Thymus (tissue), 14 donors: ENCODE measurements at places on chromosomes 5 and 9.
A peak's percentile ranks its signal among the peaks of the same experiment; 100 is the strongest.

DNA sequence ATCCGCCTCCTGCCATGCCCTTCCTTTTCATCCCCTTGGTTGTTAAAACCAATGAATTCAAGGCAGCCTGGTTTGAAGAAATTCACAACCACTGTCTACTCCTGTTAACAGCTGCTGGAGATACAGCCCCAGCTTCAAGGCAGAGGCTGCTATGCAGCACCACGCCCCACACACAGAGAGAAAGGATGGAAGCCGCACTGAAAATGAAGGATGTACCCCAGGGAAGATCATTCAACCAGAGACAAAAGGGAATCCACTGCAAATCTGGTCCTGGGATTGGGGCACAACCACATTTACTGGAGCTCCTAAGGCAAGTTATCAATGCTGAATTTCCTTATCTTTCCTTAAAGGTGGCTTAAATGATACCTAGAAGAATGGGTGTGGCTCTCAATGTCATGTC lies 58.7 kb downstream of the DPYSL3 start:
- DNase-seq, result no peak
- H3K36me3 ChIP-seq, result no peaks in the 10 kb centered on the region
- H3K27ac ChIP-seq, result no peak overlapping the region
- peaks cover 39% of the 10 kb centered on the region for H3K27me3 ChIP-seq
- peaks cover 16% of the 10 kb centered on the region for H3K4me1 ChIP-seq
- H3K4me3 ChIP-seq, result no peak overlapping the region

DNA sequence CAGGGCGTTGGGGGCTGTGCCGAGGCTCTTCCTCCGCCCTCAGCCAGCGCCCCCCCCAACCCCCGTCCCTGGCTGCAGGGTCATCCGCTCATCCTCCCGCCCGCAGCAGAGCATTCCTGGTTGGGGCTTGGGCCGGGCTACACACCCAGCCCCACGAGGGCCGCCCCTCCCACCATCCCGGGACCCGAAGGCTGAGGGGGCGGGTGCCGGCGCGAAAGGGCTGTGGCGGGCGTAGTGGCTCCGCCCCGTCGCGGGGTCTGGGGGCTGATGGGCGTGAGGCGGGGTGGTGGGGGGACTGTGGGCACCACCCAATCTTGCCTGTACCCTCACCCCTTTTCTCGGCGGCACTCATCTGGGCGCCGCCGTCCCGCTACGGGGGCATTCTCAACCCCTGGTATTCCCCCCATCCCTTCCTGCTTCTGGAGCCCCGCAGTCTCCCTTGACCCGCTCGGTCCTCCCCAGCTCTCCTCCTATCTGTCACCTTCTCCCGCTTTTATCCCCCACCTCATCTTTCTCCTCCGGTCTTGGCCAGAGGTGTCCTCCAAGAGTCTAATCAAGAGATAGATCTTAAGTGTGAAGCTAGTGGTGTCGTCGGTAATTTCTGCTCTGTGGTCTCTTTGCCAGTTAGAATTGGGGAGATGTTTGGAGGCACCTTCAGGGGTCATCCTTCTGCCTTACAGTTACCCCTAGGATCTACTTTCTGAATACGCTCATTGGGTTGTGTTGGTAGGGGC lies 1.6 kb downstream of the FER start:
- DNase-seq, result no peak
- H3K27me3 ChIP-seq, result peaks cover 15% of the 10 kb centered on the region
- peak overlapping the region; percentile 36 for H3K27ac ChIP-seq
- H3K36me3 ChIP-seq, result no peaks in the 10 kb centered on the region

GRCh38 chr9:102106439-102106838 lies 368.0 kb upstream of the GRIN3A start:
- DNase-seq, result no peak
- H3K27ac ChIP-seq, result no peak overlapping the region
- no peak overlapping the region for H3K4me3 ChIP-seq
- no peaks in the 10 kb centered on the region for H3K4me1 ChIP-seq

- no peak overlapping the region for H3K27ac ChIP-seq
- H3K36me3 ChIP-seq, result peaks cover 7% of the 10 kb centered on the region
- no peaks in the 10 kb centered on the region for H3K27me3 ChIP-seq
- no peak for DNase-seq
- H3K4me3 ChIP-seq, result no peak overlapping the region
- no peaks in the 10 kb centered on the region for H3K4me1 ChIP-seq
Observed at GRCh38 chr9:91298311-91298710, 63.4 kb downstream of the AUH start.

DNA sequence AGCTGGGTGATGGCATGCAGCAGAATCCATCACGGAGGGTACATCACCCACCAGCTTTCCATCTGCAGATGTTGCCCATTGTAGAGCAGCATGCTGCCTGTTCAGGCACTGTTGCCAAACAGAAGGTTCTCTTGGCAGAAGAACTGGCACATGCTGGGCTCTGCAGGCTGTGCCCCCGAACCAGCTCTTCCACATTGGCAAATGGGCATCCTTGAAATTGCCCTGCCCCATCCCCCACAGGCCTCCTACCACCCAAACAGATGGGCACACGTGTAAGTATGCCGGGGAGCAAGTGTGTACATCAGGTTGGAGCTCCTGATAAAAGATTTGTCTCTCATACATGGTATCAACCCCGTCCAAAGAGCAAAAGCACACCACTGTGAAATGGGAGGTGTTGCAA lies 220.3 kb upstream of the TAS2R1 start:
- no peaks in the 10 kb centered on the region for H3K27me3 ChIP-seq
- H3K27ac ChIP-seq, result no peak overlapping the region
- no peak for DNase-seq
- no peak overlapping the region for H3K4me3 ChIP-seq
- H3K36me3 ChIP-seq, result no peaks in the 10 kb centered on the region

- H3K4me3 ChIP-seq, result no peak within 1 kb of the TSS
- no peaks in the 10 kb centered on the region for H3K36me3 ChIP-seq
Observed at GRCh38 chr9:24545847-24546522, at the start of gene IZUMO3. TSS of gene IZUMO3 (minus strand) at chr9:24545897. CDS start at chr9:24545649, 248 bp downstream.

GRCh38 chr5:58412932-58413331 lies 47.0 kb downstream of the PLK2 start:
- no peaks in the 10 kb centered on the region for H3K27me3 ChIP-seq
- DNase-seq, result no peak
- no peak overlapping the region for H3K4me3 ChIP-seq
- no peaks in the 10 kb centered on the region for H3K36me3 ChIP-seq

DNA sequence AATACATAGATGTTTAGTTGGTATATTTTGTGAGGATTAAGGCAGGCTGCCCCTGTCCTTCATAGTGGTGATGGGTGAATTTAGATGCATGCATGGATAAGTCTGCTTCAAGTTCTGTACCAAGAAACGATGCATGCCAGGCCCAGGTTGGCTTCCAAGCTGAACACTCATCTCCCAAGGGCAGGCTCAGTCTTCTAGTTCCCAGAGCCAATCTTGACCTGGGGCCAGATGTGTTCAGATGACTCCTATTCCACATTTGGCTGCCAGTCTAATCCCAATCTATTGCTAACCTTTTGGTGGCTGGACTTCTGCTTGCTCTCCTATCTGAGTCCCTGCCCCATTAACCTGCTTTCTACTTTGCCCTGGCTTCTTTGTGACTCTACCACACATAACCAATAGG lies 18.5 kb upstream of the SNAPC3 start:
- DNase-seq, result no peak
- no peaks in the 10 kb centered on the region for H3K27me3 ChIP-seq
- H3K4me1 ChIP-seq, result no peaks in the 10 kb centered on the region
- H3K36me3 ChIP-seq, result no peaks in the 10 kb centered on the region

- no peaks in the 10 kb centered on the region for H3K27me3 ChIP-seq
- no peak overlapping the region for H3K27ac ChIP-seq
- no peak overlapping the region for H3K4me3 ChIP-seq
- DNase-seq, result no peak
- H3K36me3 ChIP-seq, result no peaks in the 10 kb centered on the region
Observed at GRCh38 chr5:59522201-59522831, 371.2 kb downstream of the PDE4D start.

GRCh38 chr5:174937201-174938123 lies 213.1 kb downstream of the MSX2 start:
- no peak for DNase-seq
- no peaks in the 10 kb centered on the region for H3K36me3 ChIP-seq
- no peaks in the 10 kb centered on the region for H3K27me3 ChIP-seq
- H3K4me1 ChIP-seq, result no peaks in the 10 kb centered on the region
- no peak overlapping the region for H3K27ac ChIP-seq
- H3K4me3 ChIP-seq, result no peak overlapping the region

DNA sequence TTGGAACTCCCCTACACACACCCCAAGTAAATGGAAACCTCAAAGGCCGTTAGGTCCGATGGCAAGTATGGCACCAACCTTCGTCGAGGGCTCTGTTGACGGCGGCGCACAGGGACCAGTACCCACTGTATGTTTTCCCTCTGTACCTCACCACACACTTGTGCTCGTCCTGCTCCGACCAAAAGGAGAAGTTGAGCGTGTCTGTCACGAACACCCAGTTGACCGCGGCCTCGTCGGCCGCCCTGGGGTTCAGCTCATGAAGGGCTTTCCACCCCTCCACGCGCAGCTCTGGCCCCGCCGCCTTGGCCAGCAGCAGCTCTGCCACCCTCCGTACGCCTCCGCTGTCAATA lies 24.0 kb downstream of the HNRNPK start:
- peak overlapping the region; percentile 91 for H3K27ac ChIP-seq
- peak overlapping the region; percentile 96 for H3K4me3 ChIP-seq
- no peaks in the 10 kb centered on the region for H3K36me3 ChIP-seq

- H3K27me3 ChIP-seq, result no peaks in the 10 kb centered on the region
- no peak overlapping the region for H3K27ac ChIP-seq
- DNase-seq, result no peak
- no peak overlapping the region for H3K4me3 ChIP-seq
- H3K36me3 ChIP-seq, result no peaks in the 10 kb centered on the region
Observed at GRCh38 chr9:77735494-77735893, 87.4 kb upstream of the GNA14 start.

DNA sequence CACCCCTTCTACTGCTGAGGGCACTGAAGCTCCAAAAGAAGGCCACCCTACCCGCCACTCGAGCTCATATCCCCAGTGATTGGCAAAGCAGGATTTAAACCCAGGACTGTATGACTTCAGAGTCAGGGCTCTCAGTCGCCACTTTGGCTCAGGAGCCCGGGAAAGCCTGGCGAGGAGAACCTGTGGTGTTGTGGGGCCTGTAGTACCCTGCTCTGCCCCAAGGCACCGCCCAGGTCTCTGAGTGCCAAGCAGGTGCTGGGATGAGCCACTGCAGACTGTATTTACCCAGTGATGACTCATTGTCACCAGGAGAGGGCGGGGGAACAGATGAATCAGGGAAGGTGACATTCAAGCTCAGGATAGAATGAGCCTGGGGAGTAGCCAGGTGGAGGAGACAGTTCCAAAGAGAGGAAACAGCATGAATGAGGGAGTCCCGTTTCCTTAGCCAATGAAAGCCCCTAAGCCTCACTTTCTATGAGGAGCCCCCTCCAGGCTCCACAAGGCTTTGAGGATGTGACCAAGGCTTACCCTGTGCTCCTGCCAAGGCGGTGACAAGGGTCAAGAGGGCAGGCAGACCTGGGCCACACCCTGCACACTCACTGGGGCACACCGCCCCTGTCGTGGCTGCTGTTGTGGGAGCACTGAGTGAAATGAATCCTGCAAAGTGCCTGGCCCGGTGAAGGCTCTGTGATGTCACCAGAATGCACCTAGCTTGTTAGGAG lies 17.8 kb upstream of the DPM2 start:
- no peak for DNase-seq
- peaks cover 58% of the 10 kb centered on the region for H3K36me3 ChIP-seq
- no peak overlapping the region for H3K4me3 ChIP-seq
- peaks cover 15% of the 10 kb centered on the region for H3K4me1 ChIP-seq
- H3K27me3 ChIP-seq, result no peaks in the 10 kb centered on the region

DNA sequence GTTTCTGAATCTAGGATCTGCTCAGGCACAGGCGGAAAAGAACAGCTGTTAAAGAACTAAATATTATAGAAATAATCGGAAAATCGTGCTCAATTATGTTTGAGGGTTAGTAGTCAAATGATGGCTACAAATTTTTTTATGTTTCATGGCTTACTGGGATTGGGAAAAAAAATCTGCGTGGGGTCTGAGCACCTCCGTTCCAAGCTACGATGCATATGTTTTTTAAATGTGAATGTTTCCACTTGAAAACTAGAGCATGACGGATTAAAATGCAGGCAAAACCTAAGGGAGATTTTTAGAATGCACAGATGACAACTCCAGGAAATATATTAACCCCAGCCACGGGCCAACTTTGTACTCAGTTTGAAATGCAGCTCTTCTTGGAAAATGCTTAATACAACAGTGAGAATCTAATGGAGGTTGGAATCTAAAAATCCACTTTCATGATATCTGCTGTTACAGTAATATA lies 5.3 kb downstream of the OTP start:
- DNase-seq, result no peak
- peaks cover 4% of the 10 kb centered on the region for H3K36me3 ChIP-seq
- peaks cover 100% of the 10 kb centered on the region for H3K27me3 ChIP-seq
- H3K27ac ChIP-seq, result no peak overlapping the region
- H3K4me3 ChIP-seq, result no peak overlapping the region
- H3K4me1 ChIP-seq, result peaks cover 5% of the 10 kb centered on the region

DNA sequence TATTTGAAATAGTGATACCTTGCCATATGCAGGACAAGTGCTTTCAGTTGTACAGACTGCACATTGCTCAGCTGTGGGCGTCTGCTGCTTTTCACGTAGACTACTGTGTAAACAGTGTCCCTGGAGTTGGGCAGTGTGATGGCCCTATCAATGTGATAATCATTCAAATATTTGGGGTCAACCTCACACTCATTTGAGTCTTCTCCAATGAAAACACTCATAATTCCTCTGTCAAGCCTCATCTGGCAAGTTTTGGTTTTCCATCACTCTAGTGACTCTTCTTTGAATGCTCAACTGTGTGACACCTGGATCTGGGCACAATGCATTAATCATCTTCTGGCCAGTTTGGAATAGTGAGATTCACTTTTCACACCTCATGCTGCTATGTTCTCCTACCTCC lies 64.4 kb downstream of the UGCG start:
- no peak for DNase-seq
- no peaks in the 10 kb centered on the region for H3K36me3 ChIP-seq
- H3K27ac ChIP-seq, result no peak overlapping the region
- H3K4me1 ChIP-seq, result peaks cover 12% of the 10 kb centered on the region
- no peak overlapping the region for H3K4me3 ChIP-seq
- H3K27me3 ChIP-seq, result peaks cover 2% of the 10 kb centered on the region

DNA sequence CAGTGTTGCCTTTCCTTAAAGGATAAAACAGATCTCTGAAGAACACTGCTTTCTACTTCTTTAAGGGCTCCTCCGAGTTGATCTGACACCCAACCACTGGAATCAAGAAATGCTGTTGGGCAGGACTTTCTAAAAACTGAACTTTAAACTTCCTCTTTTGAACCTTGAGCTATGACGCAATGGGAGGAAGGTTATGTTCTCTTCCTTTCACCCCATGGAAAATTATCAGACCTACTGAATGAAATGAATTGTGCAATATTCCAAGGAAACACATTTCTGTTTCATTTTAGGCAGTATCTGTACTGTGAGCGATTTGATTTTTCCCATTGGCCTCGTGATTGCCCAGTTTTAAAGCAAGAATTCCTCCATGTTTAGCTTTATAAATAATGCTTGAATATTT lies 206.0 kb upstream of the PRR16 start:
- no peak overlapping the region for H3K4me3 ChIP-seq
- H3K36me3 ChIP-seq, result no peaks in the 10 kb centered on the region
- H3K27me3 ChIP-seq, result no peaks in the 10 kb centered on the region
- no peak for DNase-seq
- H3K4me1 ChIP-seq, result no peaks in the 10 kb centered on the region

- H3K4me3 ChIP-seq, result no peak overlapping the region
- DNase-seq, result peak; percentile 29
- no peaks in the 10 kb centered on the region for H3K36me3 ChIP-seq
- H3K4me1 ChIP-seq, result peaks cover 6% of the 10 kb centered on the region
- peak overlapping the region; percentile 26 for H3K27ac ChIP-seq
- no peaks in the 10 kb centered on the region for H3K27me3 ChIP-seq
Observed at GRCh38 chr9:22050924-22051323, 41.8 kb upstream of the CDKN2B start.
